ENCODE measurements at places on chromosomes 7 and 10.

DNA sequence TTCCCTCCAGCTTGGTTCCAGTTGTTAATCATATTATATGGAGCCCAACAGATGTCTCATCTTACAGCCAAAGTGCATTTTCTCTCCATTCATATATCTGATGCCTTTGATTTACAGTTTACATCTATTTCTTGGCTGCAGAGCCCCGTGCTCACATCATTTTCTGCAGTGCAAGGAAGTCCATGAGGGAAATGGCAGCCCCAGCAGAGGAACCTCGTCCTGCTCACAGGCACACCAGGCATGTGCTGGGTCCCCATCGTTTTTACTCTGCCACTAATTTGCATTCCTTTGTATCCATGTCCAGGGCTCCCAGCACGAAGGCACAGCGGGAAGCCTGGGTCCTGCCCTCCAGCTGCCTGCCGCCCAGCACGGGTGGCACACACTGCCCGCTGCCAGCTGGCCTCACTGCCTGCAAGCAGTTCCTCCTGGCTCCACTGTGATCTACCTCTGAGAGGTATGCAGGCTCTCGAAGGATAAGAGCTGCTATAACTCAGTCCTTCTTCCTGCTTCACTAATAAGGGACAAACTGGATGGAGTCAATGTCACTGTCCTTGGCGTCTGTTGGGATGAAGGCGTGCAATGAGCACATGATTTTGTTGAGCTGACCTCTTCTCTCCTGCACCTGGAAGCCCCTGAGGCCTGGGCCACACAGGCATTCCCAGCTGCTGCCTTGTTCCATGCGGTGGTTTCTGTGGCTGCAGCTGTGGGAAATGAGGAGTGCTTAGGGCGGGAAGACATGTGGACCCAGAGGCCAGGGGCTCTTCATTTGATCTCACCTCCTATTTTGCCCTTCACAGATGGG, 583.6 kb upstream of the MGMT start:
- no peak for DNase-seq

DNA sequence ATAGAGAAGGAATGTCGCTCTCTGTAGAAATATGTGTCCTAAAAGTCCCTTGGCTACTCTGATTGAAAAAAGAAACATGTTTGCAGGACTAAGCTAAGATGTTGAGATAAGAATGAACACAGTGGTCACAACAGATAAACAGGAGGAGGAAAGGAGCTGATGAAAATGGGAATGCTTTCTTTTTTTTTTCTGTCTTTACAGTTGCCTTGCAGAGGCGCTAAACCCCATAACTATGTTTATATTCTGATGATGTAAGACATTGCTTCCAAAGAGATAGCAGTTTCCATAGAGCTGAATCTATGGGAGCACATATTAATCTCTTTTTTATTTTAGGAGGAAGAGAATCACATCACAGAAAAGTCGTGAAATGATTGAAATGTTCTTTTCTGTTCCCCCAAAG, 153.5 kb upstream of the LYZL1 start:
- no peak for DNase-seq

DNA sequence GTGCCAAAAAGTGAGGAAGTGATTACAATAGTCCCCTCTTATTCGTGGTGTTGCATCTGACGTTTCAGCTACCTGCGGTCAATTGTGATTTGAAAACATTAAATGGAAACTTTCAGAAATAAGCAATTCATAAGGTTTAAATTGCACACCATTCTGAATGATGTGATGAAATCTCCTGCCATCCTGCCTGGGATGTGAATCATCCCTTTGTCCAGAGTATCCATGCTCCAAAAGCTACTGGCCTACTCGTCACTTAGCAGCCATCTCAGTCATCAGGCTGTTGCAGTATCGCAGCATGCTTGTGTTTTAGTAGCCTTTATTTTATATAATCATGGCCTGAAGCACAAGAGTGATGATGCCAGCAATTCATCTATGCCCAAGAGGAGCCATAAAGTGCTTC, 97.7 kb upstream of the CDCA7L start:
- DNase-seq, result no peak

DNA sequence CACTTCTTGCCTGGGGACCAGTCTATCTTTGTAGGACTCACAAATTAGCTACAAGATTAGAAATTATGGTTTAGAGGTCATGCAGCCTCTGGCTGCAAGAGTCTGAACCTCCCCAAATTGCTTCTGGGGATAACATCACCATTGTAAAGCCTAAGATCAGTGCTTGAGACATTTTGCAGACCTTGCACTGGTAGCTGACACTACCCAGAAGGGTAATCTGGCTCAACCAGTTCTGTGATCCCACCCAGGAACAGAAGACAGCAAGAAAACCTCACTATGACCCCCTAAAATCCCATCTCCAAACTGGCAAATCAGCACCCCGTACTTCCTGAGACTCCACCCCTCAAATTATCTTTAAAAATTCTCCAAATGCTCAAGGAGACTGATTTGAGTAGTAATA, 58.2 kb upstream of the CDK13 start:
- DNase-seq, result no peak

DNA sequence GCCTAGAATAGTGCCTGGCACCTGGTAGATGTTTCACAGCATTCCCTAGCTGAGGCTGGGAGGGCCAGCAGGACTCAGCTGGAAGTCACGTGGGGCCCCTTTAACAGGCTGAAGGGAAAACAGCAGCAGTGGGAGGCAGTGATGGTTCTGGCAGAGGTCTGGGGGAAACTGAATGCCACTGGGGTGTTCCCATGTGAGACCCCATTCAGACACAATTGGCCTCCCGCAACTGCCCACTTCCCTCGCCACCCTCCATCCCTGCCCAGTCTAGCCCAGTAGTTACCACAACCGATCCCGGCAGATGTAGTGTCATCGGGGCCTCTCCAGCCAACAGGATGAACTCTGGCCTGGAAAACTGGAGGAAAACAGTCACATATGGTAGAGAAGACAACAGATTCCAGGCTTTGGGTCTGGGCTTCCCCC, 38.3 kb downstream of the FRMPD2 start:
- no peak for DNase-seq
